ENCODE measurements at places on chromosomes 13 and 19.

DNA sequence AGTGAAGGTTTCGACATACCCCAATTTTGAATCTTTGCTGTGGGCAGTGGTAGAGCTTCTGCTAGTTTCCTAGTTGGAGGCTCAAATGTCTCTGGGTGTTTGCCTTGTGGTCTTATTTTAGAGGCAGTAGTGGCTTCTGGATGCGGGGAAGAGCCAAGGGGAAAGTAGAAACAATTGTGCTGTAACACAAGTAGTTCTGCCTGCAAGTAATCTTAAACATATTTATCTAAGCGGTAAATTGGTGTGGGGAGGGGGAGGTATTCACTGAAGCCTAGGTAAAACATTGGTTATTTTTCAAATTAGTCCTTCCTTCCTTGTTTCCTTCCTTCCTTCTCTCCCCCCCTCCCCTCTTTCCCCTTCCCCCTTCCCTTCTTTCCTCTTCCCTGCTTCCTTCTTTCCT is at the start of gene PCDH20:
TSS of gene PCDH20 (minus strand) at position 101 of the 400 bp plus-strand sequence. CDS start 691 bp downstream, outside the sequence.
- DNase-seq: no peak

DNA sequence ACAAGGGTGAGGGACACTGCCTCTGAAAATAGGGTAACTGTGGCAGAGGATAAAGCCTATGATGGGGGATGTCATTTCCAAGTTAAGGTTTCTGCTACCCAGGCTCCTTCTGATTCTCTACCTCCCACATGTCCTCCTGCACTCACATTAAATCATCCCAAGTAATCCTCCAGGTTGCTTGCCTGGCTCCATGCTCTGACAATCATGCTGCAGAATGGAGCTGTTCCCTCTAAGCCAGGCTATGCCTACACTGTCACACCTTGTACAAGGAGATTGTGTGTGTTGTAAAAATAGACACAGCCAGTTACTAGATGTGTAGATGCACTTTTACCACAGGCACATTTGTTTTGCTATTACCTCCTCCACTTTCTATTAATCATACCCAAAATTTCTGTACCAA is 8.0 kb downstream of the ZNF416 start:
- no peak for DNase-seq

- DNase-seq: no peak
These were observed 553.5 kb downstream of the MYO16 start for GRCh38 chr13:109182777-109183465.

DNA sequence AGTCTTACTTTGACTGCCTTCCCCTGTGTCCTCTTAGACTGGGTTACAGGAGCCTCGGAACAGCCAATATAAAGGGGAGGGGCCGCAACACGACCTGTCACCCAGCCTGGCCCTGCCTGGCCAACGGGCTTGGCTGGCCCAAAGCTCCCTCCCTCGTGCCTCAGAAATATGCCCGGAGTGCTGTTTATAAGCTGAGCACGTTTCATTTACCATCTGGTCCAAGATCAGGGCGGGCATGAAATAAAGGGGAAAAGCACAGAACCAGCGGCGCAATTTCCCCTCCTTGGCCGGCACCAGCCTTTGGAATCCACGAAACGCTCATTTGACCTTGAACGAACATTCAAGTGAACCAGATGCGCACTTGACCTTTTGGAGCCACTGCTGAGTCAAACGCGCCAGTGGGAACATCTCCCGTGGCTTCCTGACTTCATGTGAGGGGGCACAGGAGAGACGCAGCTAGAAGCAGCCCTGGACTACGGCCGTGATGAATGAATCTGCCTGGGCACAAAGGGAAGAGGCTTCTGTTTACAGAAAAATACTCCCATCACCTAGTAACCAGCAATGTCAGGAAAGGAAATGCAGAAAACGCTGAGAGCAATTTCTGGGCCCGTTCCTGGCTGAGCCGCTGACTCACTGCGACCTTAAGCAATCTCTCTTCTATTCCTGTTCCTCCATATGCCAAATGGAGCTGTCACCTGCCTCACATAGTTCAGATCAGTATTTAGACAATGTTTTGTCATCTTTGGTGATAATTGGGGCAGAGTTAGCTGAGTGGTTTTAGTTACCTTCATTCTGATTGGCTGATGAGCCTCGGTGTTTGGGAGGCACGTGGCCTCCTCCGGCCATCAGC is 53.3 kb downstream of the RFX2 start:
- no peak for DNase-seq

- DNase-seq: no peak
These were observed 25.8 kb upstream of the NANOS3 start for GRCh38 chr19:13850910-13851733.

- no peak for DNase-seq
These were observed 9.4 kb upstream of the DCUN1D2 start for GRCh38 chr13:113499936-113500335.

GRCh38 chr19:28028881-28029444 is 1184.0 kb downstream of the UQCRFS1 start:
- DNase-seq: no peak

GRCh38 chr13:72694314-72694713 is 33.1 kb downstream of the MZT1 start:
- DNase-seq: no peak

DNA sequence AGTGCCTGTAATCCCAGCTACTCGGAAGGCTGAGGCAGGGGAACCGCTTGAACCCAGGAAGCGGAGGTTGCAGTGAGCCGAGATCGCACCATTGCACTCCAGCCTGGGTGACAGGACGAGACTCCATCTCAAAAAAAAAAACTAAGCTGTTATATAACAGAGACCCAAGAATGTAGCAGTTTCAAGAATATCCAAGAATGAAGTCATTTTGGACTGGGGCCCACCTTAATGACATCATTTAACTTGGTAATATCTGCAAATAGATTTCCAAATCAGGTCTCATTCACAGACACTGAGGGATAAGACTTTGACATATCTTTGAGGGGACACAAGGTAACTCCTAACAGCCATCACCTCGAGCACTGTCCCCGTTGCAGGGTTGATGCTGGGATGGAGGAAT is 36.5 kb upstream of the MRI1 start:
- DNase-seq: no peak

DNA sequence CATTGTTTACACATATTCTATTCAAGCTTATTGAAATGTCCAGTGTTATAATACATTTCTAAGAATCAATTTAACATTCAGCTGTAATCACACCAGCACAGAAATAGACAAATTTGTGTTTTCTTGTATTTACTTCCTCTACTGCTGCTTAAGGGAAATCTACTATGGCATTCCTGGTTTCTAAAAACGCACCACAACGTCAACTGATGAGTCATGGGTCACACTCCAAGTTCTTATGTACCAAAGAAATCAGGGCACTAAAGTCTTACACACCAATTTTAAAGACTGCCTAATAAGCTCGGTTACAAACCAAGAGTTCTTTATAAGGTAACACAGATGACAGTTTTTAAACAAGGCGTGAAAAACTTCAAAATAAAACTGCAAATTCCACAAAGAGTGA is 13.2 kb downstream of the LNX2 start:
- no peak for DNase-seq

- no peak for DNase-seq
These were observed 84.5 kb upstream of the UFM1 start for GRCh38 chr13:38265132-38265497.

DNA sequence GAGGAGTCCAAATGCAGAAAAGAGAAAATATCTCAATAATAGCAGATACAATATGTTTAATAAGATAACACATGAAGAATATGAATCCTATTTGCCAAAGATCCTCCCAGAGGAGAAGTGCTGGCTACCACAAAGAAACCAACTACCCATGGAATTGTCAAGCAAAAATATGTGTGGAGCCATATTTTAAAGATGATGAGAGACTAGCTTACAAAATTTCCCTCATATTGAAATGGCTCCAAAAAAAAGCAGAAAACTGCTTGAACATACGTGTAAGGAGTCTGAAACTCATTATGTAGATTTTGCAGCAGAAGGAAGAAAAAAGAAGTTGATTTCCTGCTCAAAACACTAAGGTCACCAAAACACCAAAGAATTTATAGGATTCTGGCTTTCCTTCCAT is 94.2 kb downstream of the USP12 start:
- DNase-seq: no peak

DNA sequence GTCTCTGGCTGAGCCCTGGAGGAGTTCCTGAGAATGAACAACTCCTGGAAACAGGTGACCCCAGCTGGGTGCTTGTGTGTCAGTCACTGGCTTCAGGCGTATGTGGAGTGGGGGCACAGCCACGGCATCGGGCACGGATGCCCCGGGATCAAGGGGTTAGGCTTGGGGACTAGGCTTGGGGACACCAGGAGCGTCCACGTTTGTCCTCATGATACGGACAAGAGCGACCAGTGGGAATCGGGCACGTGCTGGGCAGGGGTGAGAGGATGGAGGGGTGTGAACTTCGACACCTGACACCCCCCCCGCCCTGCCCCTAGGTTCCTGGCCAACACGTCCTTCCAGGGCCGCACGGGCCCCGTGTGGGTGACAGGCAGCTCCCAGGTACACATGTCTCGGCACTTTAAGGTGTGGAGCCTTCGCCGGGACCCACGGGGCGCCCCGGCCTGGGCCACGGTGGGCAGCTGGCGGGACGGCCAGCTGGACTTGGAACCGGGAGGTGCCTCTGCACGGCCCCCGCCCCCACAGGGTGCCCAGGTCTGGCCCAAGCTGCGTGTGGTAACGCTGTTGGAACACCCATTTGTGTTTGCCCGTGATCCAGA is 4.1 kb downstream of the GRIN3B start:
- no peak for DNase-seq

- no peak for DNase-seq
These were observed 154.2 kb upstream of the KLF12 start for GRCh38 chr13:74288361-74288911.

GRCh38 chr13:66914155-66914554 is 316.0 kb downstream of the PCDH9 start:
- DNase-seq: no peak

GRCh38 chr19:38417544-38418506 is 8.2 kb downstream of the RASGRP4 start:
- DNase-seq: no peak

DNA sequence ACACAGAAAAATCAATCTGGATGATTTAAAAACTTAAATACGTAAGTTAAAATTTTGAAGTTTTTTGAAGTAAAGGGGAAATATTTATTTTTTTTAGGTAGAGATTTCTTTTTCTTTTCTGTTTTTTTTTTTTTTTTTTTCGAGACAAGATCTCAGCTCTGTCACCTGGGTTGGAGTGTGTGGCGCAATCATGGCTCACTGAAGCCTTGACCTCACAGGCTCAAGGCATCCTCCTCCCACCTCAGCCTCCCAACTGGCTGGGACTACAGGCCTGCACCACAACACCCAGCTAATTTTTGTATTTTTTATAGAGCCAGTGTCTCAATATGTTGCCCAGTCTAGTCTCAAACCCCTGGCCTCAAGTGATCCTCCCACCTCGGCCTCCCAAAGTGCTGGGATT is 120.4 kb upstream of the CLDN10 start:
- DNase-seq: no peak

DNA sequence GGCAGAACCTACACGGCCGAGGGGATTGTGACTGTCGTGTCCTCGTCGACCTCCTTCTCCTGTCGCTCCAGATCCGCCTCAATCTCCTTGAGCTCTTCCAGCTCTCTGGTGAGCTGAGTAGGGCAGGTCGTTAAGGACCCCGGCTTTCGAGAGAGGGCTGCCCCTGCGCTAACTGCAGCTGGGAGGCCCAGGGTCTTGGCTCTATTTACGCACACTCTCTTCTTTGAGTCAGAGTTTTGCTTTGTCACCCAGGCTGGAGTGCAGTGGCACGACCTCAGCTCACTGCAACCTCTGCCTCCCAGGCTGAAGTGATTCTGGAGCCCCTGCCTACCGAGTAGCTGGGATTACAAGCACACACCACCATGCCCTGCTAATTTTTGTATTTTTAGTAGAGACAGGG is 7.6 kb downstream of the SPC24 start:
- no peak for DNase-seq

GRCh38 chr13:100447831-100448230 is 140.8 kb downstream of the GGACT start:
- DNase-seq: no peak

DNA sequence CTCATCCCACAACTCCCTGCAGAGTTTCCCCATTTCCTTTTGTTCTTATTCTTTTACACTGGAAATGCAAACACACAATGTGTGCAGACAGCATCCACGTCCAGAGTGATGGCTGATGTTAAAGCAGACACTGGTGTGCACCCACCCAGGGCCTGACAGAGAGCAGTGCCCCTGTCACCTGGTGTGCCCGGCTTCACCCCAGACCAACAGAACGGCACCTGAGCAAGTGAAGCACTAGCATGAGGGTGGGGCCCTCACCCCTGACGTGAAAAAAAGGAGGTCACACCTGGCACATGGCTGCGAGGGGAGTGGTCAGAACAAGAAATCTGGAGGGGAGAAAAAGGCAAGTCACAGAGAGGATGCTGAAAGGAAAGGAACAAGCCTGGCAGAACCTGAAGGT is 12.3 kb downstream of the ZNF575 start:
- DNase-seq: no peak

- DNase-seq: no peak
These were observed 646 bp downstream of the ABHD8 start for GRCh38 chr19:17302391-17303166.

DNA sequence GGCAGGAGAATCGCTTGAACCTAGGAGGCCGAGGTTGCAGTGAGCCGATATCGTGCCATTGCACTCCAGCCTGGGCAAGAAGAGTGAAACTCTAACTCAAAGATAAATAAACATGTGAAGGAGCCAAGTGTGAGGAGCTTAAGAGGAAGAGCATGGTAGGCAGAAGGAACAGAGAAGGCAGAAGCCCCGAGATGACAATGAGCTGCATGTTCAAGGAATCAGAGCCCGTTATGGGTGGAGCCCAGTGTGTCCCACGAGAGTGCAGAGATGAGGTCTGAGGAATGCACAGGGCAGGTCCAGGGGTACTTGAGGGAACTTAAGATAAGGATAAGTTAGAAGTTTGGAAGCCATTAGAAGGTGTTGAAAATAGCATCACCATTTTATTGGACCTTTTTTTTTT is 716 bp downstream of the FPR2 start:
- DNase-seq: no peak

DNA sequence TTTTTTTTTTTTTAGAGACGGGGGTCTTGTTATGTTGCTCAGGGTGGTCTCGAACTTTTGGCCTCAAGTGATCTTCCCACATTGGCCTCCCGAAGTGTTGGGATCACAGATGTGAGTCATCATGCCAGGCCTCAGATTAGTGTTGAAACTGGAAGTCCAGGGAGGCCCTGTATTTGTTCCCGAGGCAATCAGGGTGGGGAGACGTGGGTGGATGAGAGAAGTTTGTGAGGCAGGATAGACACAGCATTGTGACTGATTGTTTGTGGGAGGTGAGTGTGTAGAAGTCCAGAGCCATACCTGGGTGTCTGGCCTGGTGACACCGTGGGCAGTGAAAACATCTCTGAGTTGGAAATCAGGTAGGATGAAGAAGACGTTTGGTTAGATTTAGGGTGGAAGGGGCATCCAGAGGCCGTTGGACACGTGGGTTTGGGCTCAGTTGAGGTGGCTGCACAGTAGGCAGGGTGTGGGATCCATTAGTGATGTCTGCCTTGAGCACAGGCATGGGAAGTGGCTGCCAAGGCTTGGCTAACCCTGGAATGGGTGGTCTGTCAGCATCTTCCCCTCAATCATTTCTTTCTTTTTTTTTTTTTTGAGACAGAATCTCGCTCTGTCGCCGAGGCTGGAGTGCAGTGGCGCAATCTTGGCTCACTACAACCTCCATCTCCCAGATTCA is 12.4 kb downstream of the RTN2 start:
- DNase-seq: no peak

All from stimulated activated CD4-positive, alpha-beta T cell treated with anti-CD3 and anti-CD28 coated beads, Interleukin-1b, Interleukin-23, amount 100 ng/mL, for 1 hour (primary cell).